ENCODE measurements at places on chromosomes 3 and 15.

DNA sequence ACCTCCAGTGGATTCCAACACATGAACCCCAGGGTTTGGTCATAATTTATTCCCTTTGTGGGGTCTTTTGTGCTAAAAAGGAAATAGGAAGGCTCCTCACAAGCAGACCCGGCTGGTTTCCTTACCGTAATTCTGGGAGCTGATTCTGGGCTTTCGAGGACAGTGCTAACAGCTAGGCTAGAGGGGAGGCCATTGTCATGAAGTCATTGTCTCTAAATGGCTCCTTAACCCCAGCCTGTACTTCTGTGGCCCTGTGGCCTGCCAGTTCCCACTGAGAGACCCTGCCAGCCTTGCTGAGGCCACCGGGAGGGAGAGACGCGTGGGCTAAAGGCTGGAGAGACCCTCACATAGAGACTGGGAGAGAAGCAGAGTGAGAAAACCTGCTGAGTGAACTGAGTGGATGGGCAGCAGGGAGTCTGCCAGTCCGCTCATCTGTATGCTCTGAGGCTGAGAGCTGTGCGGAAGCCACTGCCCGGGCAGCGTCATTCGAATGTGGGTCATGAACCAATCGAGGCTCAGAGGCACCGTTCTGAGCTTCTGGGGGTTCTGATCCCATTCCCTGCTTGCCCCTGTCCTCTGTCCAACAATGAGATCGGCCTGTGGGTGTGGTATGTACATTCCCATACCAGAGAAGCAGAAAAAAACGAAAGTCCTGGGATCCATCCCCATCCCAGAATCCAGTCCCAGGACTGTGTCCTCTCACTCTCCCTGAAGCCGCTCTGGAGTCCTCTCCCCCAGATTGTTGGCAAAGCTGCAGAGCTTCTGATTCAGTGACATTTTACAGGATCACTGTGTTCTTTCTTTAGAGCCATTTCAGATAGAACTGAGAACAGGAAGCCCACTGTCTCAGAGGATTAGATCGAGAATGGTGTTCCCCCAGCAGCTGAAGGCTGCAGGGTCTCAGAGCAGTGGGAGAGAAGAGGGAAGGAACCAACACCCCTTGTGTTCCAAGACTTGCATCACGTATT lies 21.3 kb upstream of the DGKG start:
- DNase-seq, result no peak

DNA sequence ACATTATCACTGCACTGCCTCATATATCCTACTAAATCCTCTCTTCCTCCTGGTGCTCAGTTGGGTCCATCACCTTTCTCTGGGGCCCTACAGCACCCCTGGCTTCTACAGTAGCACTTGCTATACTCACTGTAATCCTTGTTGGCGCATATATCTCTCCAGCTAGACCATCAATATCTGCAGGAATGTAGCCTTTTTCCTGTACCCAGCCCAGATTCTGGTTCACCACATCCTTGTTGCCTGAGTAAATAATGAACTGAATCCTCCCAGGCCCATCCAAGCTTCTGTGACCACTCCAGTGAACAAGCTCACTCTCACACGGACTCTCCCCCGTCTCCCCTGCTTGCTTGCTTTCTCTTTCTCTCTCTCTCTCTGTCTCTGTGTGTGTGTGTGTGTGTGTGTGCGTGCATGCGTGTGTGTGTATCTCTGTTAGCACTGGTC lies 62.5 kb upstream of the LIPC start:
- DNase-seq, result no peak

GRCh38 chr3:115071601-115072000 lies 75.5 kb downstream of the ZBTB20 start:
- DNase-seq, result no peak

DNA sequence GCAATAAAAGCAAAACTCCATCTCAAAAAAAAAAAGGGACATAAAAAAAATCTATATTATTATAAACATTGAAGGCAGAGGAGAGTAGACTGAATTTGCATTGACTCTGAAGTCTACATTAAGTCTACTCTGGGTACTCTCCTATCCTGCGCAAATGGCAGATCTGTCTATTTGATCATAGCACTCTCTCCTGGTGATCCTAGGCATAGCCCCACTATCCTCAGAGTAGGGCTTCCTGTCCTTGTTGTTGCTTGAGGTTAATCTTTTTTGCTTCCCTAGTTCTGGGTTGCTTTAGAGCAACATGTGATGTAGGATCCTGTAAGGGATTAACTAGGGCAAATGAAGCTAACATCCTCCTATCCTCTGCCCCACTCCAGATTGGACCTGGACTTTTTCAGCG lies 82.1 kb upstream of the LRRFIP2 start:
- DNase-seq, result no peak

DNA sequence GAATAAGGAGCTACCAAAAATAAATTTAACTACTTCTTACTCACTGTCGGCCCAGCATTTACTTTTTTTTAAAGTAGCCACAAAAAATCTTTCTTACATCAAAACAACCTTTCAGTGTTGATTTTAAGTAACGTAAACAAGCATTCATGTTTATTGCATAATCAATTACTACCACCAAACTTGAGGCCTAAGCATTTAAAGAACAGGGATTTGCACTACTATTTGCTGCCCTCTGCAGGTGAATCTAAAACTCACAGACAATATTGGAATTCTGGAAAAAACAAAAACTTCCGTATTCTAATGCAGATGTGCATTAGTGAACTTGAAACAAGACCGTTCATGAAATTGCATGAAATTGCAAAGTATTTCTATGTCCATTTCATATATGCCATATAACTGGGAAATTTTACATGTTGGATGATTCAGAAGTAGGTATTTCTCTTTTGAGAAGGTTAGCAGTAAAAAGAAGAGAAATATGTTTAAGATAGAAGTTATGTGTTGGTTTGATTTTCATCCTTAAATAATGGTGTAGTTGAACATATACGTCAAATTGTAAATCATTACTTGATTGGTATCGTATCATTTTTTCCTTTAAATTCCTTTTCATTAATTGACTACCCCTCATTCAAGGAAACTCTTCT lies 55.6 kb downstream of the CGGBP1 start:
- no peak for DNase-seq

Measured in glutamatergic neuron (in vitro differentiated cells).